ENCODE measurements at places on chromosomes 6 and 20.

GRCh38 chr6:80316686-80317231, 210.3 kb downstream of the BCKDHB start:
- no peak for DNase-seq

DNA sequence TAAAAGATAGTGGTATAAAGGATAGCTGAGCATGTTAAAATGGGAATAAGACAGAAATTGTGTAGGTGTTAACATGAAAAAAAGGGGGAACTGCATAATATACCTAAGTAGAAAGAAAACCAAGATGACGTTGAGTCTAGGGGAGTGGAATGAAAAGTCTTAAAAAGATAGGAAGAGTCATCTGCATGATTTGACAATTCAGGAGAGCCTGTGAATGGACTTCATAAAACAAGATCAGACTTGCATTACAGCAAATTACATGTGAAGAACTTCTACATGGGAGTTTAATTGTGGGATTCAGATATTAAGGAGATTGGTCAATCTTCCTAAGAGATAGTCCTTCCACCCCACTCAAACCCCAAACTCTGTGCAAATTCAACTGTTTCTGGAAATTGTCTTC, 85.5 kb downstream of the WASF1 start:
- no peak for DNase-seq

DNA sequence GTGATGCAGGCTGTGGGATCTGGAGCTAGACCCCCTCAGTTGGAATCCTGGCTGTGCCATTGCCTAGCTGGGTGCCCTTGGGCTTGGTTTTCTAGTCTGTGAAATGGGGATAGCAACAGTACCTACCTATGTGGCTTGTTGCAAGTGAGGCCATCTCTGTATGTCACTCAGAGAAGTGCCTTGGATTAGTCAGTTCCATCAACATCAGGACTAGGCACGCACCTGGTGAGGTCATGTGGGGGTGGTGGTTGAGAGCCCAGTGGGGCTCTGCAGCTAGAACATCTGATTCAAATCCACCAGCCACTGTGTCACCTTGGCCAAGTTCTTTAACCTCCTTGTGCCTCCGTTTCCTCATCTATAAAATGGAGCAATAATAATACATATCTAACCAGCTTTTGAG, 12.5 kb downstream of the TCF15 start:
- no peak for DNase-seq

GRCh38 chr6:159045801-159046200, 1.0 kb upstream of the TAGAP start:
- no peak for DNase-seq

DNA sequence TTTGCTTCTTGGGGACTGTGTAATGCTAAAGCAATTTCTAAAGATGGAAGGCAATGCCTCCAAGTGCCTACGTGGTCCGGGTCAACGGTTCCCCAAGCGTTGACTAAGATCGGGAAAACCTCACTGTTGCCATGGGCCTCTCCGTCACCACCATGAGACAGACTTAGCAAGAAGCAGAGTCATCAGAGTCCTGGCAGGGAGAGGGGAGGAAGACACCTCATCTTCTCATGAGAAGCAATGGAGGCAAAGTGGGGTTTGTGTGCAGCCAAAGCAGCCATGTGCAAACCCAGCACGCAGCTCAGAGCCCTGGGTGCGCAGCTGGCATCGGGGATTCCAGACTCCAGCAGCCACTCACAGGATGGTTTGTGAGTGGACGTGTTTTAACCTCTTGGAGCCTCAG, 111.4 kb downstream of the SYNDIG1 start:
- DNase-seq = no peak

DNA sequence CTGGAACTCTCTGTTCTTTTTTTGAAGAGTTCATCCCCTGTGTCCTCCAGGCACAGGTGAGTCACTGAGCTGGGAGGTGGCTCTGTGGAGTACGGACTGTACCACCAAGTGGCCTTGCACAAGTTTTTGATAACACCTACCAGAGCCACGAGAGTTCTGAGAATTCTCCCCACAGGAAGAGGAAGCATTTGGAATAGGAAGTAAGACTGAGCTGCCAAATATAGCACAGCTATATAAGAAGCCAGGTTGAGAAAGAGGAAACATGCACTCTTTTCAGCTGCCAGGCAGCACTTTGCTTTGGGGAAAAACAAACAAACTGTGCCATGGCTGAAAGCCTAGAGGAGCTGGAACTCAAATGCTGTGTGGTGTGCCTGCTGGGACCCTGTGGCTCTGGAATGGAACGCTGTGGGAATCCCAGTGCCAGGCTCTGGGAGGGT, 70.8 kb upstream of the RIPOR2 start:
- peak; percentile 41 for DNase-seq

- DNase-seq = no peak
These were observed 232.3 kb upstream of the ECI2 start for GRCh38 chr6:4367643-4368042.

- DNase-seq = peak; percentile 54
These were observed 94.0 kb upstream of the NHSL1 start for GRCh38 chr6:138593124-138593877.

- DNase-seq = no peak
These were observed 3.3 kb downstream of the TRMT11 start for GRCh38 chr6:125989631-125990030.

- peak; percentile 50 for DNase-seq
These were observed 94.8 kb downstream of the BTBD3 start for GRCh38 chr20:12012241-12013222.

GRCh38 chr20:32858701-32859372, at the start of gene EFCAB8:
TSS of gene EFCAB8 (plus strand) at chr20:32858923. CDS start at chr20:32863793, 4,870 bp downstream.
- DNase-seq = no peak

GRCh38 chr6:14727494-14728395, 518.1 kb upstream of the JARID2 start:
- peak; percentile 1 for DNase-seq

DNA sequence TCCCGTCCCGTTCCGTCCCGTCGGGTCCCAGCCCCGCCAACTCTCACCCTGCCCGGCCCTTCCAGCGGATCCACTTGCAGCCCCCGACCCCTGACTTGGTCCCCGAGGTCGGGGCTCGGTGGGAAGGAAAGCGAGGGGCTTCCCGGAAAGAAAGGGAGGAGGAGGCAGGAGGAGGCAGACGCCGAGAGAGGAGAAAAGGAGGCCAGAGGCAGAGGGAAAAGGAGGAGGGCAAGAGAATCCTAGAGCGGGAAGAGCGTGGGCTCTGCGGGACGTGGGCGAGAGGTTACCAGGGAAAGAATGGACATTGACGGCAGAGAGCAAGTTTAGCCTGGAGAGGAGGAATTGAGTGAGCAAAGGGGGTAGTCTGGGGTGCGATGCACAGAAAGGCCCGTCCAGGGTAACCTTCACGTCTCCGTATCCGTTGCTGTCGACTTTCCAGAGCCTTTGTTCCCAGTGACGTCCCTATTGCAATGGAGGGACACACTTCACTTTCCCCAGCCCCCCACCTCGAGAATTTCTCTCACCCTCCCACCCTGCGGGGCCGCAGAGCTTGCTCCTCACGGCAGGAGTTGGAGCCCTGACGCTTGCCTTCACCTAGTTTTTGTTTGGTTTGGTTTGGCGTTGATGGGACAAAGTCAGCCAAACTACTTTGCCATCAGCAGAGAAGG, 477 bp upstream of the MOXD1 start:
- DNase-seq = no peak

DNA sequence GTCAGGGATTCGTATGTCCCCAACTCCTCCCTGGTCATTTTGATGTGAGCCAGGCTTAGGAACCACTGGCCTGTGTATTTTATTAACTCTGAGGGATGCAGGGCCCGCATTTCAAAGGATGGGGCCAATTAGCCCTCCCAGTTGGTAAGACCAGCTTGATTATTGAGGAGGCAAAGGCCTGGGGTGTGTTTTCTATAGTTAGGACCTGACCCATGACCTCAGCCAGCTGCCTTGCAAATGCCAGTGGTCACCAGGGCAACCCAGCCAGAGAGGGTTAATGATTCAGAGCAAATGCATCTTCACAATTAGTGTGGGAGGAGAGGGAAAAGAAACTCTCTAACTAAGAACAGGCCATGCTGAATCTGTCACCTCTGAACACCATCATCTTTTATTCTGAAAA, 835.4 kb downstream of the MAFB start:
- DNase-seq = no peak

- no peak for DNase-seq
These were observed 91.7 kb downstream of the SLC2A10 start for GRCh38 chr20:46801003-46801702.

DNA sequence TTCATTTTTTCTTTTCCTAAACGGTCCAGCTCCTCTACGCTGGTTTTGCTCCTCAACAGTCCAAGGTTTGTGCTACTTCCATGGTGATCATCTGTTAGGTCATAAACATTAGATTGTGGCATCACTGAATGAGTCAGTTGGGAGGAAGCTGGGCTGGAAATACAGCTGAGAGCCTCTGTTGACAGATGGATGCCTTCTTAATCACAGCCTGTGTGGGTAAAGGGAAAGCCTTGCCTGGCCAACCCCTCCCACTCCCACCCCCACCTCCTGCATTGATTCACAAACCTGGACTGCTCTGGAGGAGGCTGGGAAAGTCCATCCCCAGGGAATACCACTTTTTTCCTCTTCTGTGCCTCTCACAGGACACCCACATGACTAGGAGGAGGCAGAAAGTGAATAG, 180.6 kb upstream of the CCN2 start:
- no peak for DNase-seq

DNA sequence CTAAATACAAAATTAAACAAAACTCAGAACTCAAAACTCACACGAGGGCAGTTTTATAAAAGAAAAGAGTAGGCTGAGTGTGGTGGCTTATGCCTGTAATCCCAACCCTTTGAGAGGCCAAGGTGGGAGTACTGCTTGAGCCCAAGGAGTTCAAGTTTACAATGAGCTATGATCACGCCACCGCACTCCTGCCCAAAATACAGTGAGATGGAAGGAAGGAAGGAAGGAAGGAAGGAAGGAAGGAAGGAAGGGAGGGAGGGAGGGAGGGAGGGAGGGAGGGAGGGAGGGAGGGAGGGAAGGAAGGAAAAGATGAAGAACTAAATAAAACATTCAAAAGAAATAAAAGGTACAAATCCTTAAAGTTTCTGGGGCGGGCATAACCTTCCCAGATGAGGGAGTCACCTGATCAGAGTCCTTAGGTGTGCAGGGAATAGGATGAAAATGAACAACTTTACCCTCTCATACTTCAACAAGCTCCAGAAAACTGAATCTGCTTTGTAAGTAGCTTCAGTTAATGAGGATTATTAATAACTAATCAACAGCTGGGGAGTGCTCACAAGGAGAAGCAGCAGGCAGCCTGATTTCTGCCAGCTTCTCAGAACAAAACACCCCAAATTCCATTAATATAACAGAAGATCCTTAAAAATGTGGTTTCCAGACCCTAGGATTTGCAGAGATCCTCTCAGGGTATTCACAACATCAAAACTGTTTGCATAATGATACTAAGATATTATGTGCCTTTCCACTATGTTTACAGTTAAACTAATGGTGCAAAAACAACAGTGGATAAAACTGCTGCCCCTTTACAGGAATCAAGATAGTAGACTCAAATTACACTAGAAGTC, 21.8 kb downstream of the LMBRD1 start:
- no peak for DNase-seq

- peak; percentile 34 for DNase-seq
These were observed 1.7 kb downstream of the THBD start for GRCh38 chr20:23047738-23048214.

DNA sequence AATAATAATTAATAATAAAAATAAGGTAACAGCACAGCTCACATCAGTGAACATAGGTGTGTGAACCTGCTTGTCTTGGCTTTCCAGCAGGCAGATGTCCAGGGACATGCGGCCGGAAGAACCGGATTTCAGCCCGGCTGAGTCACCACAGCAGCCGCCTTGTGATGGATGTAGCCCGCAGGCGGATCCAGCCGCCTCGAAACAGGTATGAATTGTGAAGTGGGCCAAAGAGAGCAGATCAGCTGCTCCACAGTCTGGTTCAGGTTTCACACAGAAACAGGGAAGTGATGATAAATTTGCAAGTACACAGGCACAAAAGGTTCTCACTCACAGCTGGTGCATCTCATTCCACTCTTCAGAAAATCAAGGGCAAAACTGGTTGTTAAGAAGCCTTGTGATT, 55.1 kb downstream of the ID4 start:
- no peak for DNase-seq

DNA sequence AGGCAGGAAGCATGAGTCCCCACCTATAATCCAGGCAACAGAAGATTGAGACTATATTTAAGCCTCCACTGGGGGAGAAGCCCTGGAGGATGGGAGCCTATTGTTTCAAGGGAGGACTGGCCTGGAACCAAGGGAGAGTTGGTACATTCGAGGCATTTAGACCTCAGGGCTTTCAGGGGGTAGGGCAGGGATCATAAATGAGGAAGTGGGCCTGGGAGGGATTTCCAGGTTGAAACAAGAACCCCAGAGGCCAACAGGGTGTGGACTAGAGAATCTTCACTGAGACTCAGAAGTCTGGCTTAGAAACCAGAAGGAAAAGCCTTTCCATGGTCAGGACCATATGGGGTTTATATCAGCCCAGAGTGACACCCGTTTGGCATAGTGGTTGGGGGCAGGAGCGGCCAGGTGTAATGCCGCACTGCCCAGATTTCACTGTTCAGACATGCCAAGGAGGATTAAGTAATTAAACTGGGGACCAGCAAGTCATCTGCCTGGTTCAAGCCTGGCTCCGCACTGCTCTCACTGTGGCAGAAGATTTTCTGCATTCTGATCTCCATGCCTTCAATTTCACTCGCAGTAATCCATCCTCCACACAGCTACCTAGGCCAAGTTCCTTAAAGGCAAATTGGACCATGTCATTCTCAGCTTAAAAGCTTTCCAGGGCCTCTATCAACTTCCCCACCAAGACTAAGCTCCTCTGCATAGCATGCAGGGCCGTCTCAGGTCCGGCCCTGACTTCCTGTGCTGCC, 17.8 kb downstream of the LRFN2 start:
- DNase-seq = no peak

GRCh38 chr6:47669684-47670513, 28.5 kb upstream of the ADGRF4 start:
- DNase-seq = no peak

DNA sequence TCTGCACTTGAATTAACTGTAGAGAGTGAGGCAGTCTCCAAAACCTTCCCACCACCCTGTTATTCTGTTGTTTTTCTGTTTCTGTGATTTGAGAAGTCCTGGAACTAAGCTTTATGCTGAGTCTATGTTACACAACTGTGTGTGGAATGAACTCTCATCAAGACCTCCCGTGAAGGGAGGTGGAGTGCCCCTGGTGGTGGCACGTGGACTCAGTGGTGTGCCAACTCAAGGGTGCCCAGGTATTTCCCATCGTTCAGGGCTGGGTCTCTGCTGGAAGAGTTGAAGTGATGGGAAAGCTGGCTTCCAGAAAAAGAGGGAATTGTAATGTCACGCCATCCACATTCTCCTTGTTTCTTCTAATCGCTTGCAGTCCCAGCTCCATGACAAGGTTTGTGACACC, 374.2 kb downstream of the SMOC2 start:
- DNase-seq = no peak

Data from activated CD4-positive, alpha-beta T cell treated with anti-CD3 and anti-CD28 coated beads for 48 hours (primary cell).